Glutamatergic neuron (in vitro differentiated cells): ENCODE measurements at places on chromosomes 3 and 15. TPM values are rescaled to one million over a fixed set of nuclear protein-coding genes. Genes with fewer than 3 reads are reported as not detected.

The FAM174B gene
- 8.6 TPM for total RNA-seq

GRCh38 chr3:51684971-51685751 is 14.1 kb downstream of the TEX264 start:
- DNase-seq: no peak
- peaks cover 2% of the 10 kb centered on the region for H3K27me3 ChIP-seq
- peak overlapping the region; percentile 18 for H3K27ac ChIP-seq
- H3K4me3 ChIP-seq: peak overlapping the region; percentile 68
- peaks cover 44% of the 10 kb centered on the region for H3K4me1 ChIP-seq

GRCh38 chr3:37577697-37578096 is 284.0 kb upstream of the CTDSPL start:
- H3K27ac ChIP-seq: no peak overlapping the region
- no peaks in the 10 kb centered on the region for H3K27me3 ChIP-seq
- H3K36me3 ChIP-seq: no peaks in the 10 kb centered on the region
- no peaks in the 10 kb centered on the region for H3K4me1 ChIP-seq
- no peak for DNase-seq

- no peaks in the 10 kb centered on the region for H3K27me3 ChIP-seq
- no peaks in the 10 kb centered on the region for H3K36me3 ChIP-seq
- H3K4me3 ChIP-seq: no peak overlapping the region
- H3K4me1 ChIP-seq: no peaks in the 10 kb centered on the region
- no peak overlapping the region for H3K27ac ChIP-seq
These were observed 339.4 kb downstream of the CLSTN2 start for GRCh38 chr3:140274429-140274828.

DNA sequence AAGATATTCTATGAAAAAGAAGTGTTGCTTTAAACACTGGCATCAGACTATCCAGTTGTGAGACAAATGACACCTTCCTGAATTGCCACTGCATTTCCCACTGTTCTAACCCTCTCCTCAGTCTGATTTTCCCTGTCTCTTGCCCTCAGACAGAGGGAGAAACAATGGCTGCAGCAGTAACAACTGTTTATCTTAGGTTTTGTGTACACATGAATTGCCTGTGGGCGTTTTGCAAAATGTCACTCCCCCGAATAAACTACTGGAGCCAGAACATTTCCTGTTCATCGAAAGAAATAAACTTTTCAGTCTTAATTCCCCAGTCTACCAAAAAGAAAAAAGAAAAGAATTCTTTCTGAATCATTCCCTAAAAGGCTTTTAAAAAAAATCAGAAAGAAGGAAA is 155.1 kb downstream of the MAGI1 start:
- no peaks in the 10 kb centered on the region for H3K36me3 ChIP-seq
- H3K27ac ChIP-seq: no peak overlapping the region
- DNase-seq: no peak
- no peaks in the 10 kb centered on the region for H3K27me3 ChIP-seq
- H3K4me3 ChIP-seq: no peak overlapping the region

The CLRN1 gene
- total RNA-seq: not detected

DNA sequence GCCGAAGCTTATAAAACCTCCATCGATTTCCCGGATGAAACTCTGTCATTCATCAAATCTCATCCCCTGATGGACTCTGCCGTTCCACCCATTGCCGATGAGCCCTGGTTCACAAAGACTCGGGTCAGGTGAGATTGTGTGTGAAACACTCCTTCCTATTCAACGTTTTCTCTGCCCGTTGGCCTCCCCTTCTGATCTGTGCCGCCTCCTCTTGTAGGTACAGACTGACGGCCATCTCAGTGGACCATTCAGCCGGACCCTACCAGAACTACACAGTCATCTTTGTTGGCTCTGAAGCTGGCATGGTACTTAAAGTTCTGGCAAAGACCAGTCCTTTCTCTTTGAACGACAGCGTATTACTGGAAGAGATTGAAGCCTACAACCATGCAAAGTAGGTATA is 47.4 kb downstream of the SEMA6D start:
- DNase-seq: no peak
- peaks cover 21% of the 10 kb centered on the region for H3K27me3 ChIP-seq
- peaks cover 58% of the 10 kb centered on the region for H3K4me1 ChIP-seq
- H3K36me3 ChIP-seq: peaks cover 41% of the 10 kb centered on the region
- H3K4me3 ChIP-seq: no peak overlapping the region

The GJD2 gene
- 3.3 TPM for total RNA-seq

GRCh38 chr3:188649521-188649920 is 495.6 kb downstream of the LPP start:
- H3K36me3 ChIP-seq: no peaks in the 10 kb centered on the region
- no peak overlapping the region for H3K27ac ChIP-seq
- no peaks in the 10 kb centered on the region for H3K4me1 ChIP-seq
- H3K27me3 ChIP-seq: no peaks in the 10 kb centered on the region

GRCh38 chr3:78022232-78022631 is 982.3 kb downstream of the ROBO2 start:
- DNase-seq: no peak
- no peaks in the 10 kb centered on the region for H3K27me3 ChIP-seq
- no peak overlapping the region for H3K4me3 ChIP-seq
- H3K36me3 ChIP-seq: no peaks in the 10 kb centered on the region
- H3K27ac ChIP-seq: no peak overlapping the region

The C3orf52 gene
- total RNA-seq: 1.4 TPM

- no peaks in the 10 kb centered on the region for H3K4me1 ChIP-seq
- no peak overlapping the region for H3K4me3 ChIP-seq
- peaks cover 2% of the 10 kb centered on the region for H3K27me3 ChIP-seq
These were observed 4.1 kb downstream of the CD80 start for GRCh38 chr3:119555309-119555735.

DNA sequence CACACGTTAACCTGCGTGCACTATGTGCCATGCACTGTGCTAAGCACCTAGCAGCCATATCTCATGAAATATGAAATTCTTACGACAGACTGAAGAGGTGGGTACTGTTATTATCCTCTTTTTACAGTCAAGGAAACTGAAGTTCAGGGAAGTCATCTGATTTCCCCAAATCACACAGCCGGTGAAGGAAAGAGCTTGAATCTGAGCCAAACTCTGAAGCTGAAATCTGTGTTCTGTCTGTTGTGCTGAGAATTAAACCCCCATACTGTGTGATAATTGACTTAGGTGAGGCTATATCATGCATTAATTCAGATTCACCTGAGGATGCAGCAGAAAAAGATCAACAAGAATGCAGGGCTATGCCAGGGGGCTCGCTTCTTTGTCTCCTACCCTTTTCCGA is 475 bp downstream of the FAM107A start:
- H3K4me3 ChIP-seq: no peak overlapping the region
- no peaks in the 10 kb centered on the region for H3K27me3 ChIP-seq
- DNase-seq: no peak
- H3K4me1 ChIP-seq: peaks cover 9% of the 10 kb centered on the region

DNA sequence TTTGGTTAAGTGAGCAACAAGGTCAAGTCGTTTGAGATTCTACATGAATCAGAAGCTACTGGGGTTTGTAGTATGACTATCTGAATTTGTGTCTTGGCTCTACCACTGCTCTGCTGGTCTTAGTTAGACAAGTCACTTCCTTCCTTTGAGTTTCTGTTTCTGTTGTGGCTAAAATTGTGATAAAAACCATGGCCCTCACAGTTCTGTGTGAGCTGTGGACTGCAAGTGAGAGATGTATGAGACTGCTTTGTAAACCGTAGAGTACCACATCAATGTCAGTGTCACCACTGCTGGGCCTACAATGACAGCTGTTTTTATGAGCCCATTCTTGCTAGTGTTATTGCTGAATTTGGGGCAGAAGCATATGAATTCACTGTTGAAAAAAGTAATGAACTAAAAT is 32.7 kb downstream of the RARB start:
- H3K27ac ChIP-seq: no peak overlapping the region
- H3K4me3 ChIP-seq: no peak overlapping the region
- DNase-seq: no peak
- H3K4me1 ChIP-seq: peaks cover 18% of the 10 kb centered on the region

The C3orf22 gene
- not detected for total RNA-seq

The CCR3 gene
- not detected for total RNA-seq

- H3K27ac ChIP-seq: no peak overlapping the region
- H3K4me1 ChIP-seq: peaks cover 3% of the 10 kb centered on the region
- H3K27me3 ChIP-seq: peaks cover 2% of the 10 kb centered on the region
- DNase-seq: no peak
- H3K4me3 ChIP-seq: no peak overlapping the region
These were observed 25.2 kb downstream of the CDAN1 start for GRCh38 chr15:42711746-42712145.

The RBP2 gene
- total RNA-seq: not detected

- no peak overlapping the region for H3K4me3 ChIP-seq
- peaks cover 10% of the 10 kb centered on the region for H3K27me3 ChIP-seq
- H3K4me1 ChIP-seq: peaks cover under 1% of the 10 kb centered on the region
- DNase-seq: no peak
These were observed 43.3 kb upstream of the CCDC174 start for GRCh38 chr3:14608298-14608697.

- DNase-seq: peak; percentile 39
- H3K27me3 ChIP-seq: no peaks in the 10 kb centered on the region
- H3K4me1 ChIP-seq: peaks cover 12% of the 10 kb centered on the region
- no peak overlapping the region for H3K27ac ChIP-seq
- no peaks in the 10 kb centered on the region for H3K36me3 ChIP-seq
- H3K4me3 ChIP-seq: no peak overlapping the region
These were observed 87.1 kb downstream of the LPP start for GRCh38 chr3:188241072-188241471.

- no peak overlapping the region for H3K27ac ChIP-seq
- no peak for DNase-seq
- H3K36me3 ChIP-seq: peaks cover 24% of the 10 kb centered on the region
- H3K4me3 ChIP-seq: no peak overlapping the region
- H3K27me3 ChIP-seq: peaks cover 7% of the 10 kb centered on the region
These were observed 12.7 kb upstream of the PXYLP1 start for GRCh38 chr3:141218926-141219325.

GRCh38 chr15:92468991-92469390 is 75.3 kb downstream of the ST8SIA2 start:
- peaks cover 6% of the 10 kb centered on the region for H3K27me3 ChIP-seq
- no peak overlapping the region for H3K27ac ChIP-seq
- H3K4me1 ChIP-seq: no peaks in the 10 kb centered on the region
- H3K36me3 ChIP-seq: peaks cover 24% of the 10 kb centered on the region
